ENCODE measurements at places on chromosomes 2 and 18. TPM values are rescaled to one million over a fixed set of nuclear protein-coding genes. Genes with fewer than 3 reads are reported as not detected.

Gene NEU2
- total RNA-seq = not detected

Gene OSR1
- total RNA-seq = 5.4 TPM

Gene CCDC150
- 0.97 TPM for total RNA-seq

Gene GALNT13
- not detected for total RNA-seq

Gene CRYGC
- total RNA-seq = not detected

Gene CD207
- total RNA-seq = not detected

Gene RAB17
- total RNA-seq = 4.1 TPM

Gene CYP27C1
- not detected for total RNA-seq

Gene SIX2
- 0.65 TPM for total RNA-seq

Gene REG1A
- total RNA-seq = not detected

Gene TTC32
- total RNA-seq = 3.3 TPM

Gene SPATS2L
- total RNA-seq = 71.1 TPM

Gene MAPK4
- total RNA-seq = 26.9 TPM

Gene RIT2
- total RNA-seq = not detected

Gene CSRNP3
- total RNA-seq = 4.1 TPM

Gene GAL3ST2
- total RNA-seq = not detected

Gene GLI2
- total RNA-seq = 1.3 TPM

Gene EVX2
- not detected for total RNA-seq

Gene MARCHF4
- not detected for total RNA-seq

Gene RAB6C
- 0.22 TPM for total RNA-seq

Gene ABHD1
- 4.0 TPM for total RNA-seq

Gene SLC14A1
- 32.8 TPM for total RNA-seq

Gene CRYBA2
- not detected for total RNA-seq

Gene CCBE1
- 3.9 TPM for total RNA-seq

Gene RRM2
- 1.9 TPM for total RNA-seq

Gene VWA3B
- total RNA-seq = 0.32 TPM

Gene RGPD3
- total RNA-seq = 0.08 TPM

Gene GALR1
- 0.05 TPM for total RNA-seq

Gene REG1B
- total RNA-seq = not detected

Gene CETN1
- total RNA-seq = not detected

Gene ST8SIA5
- 1.5 TPM for total RNA-seq

Gene HOXD3
- total RNA-seq = 0.38 TPM

Gene OTOS
- total RNA-seq = not detected

Gene ATG4B
- 41.3 TPM for total RNA-seq

Gene TFCP2L1
- total RNA-seq = 0.19 TPM

Gene TYW5
- 2.7 TPM for total RNA-seq

Gene PCARE
- 0.67 TPM for total RNA-seq

Gene CPLX4
- total RNA-seq = not detected

Gene SLC39A10
- 9.6 TPM for total RNA-seq

Gene UGT1A3
- total RNA-seq = not detected

Gene EDAR
- 0.11 TPM for total RNA-seq

Gene SERPINB13
- total RNA-seq = not detected

Gene C1GALT1C1L
- total RNA-seq = 1.1 TPM

Gene LOXL3
- 3.6 TPM for total RNA-seq

Gene PIEZO2
- total RNA-seq = 0.32 TPM

Gene LRP1B
- 0.08 TPM for total RNA-seq

Gene ASB18
- total RNA-seq = 4.5 TPM

Gene EML6
- 0.56 TPM for total RNA-seq

Gene TRABD2A
- 0.56 TPM for total RNA-seq

Gene ANKRD62
- not detected for total RNA-seq

Gene DLX2
- not detected for total RNA-seq

Gene RGPD5
- total RNA-seq = 35.9 TPM

Gene KCNE4
- total RNA-seq = 3.2 TPM

Gene KATNAL2
- 3.0 TPM for total RNA-seq

Gene SCYGR4
- total RNA-seq = not detected

Gene ARHGAP15
- total RNA-seq = 5.4 TPM

Gene CYP1B1
- total RNA-seq = 17.1 TPM

Gene COL6A3
- total RNA-seq = 64.9 TPM

Gene TP53I3
- total RNA-seq = 15.4 TPM

Gene INHBB
- 8.2 TPM for total RNA-seq

Measured in Right ventricle myocardium superior (tissue), 1 donor.